ENCODE measurements at places on chromosomes 2 and 18.

DNA sequence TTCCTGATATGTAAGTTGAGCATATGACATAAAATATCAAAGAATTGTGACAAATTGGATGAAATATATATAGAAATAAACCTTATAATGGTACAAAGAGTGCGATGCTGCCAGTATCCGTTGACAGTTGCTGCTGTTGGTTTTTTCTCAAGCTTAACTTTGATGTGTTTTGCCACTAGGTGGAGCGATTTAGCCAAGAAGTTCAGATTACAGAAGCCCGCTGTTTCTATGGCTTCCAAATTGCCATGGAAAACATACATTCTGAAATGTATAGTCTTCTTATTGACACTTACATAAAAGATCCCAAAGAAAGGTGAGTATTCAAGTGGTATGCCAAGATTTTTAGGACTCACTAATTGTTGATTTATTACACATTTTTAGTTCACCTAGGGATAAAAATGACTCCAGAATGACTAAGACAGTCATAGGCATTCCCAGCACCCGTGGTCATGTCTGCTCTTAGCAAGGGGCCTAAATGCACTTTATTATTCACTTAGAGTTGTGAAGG lies 2.1 kb downstream of the RRM2 start:
- no peak for DNase-seq

GRCh38 chr2:203360833-203361430 lies 32.7 kb downstream of the ABI2 start:
- DNase-seq = no peak

GRCh38 chr2:45904267-45904945 lies 252.9 kb downstream of the PRKCE start:
- peak; percentile 17 for DNase-seq

DNA sequence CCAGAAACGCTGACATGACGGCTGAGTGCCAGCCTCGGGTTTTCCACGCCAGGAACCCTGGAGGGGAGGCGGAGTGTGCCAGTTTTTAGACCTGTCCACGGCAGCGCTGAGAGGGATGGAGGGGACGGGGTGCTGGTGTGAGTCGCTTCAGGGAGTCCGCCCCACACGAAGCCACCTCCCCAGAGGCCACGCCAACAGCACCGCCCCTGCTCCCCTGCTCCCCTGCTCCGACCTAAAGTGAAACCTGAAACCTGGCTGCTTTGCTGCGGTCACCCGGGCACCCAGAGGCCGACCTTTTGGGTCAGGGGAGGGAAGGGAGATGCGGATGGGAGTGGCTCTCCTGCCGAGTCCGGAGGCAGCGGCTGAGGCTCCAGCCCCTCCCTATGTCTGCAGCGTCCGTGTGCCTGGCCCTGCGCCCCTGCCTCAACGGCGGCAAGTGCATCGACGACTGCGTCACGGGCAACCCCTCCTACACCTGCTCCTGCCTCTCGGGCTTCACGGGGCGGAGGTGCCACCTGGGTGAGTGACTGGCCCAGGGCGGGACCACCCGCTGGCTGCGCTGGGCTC lies 38.1 kb downstream of the SNED1 start:
- DNase-seq = peak; percentile 36

- no peak for DNase-seq
Measured at GRCh38 chr2:217838409-217838831, 164.4 kb downstream of the TNS1 start.

GRCh38 chr2:83916559-83916958 lies 542.5 kb downstream of the SUCLG1 start:
- no peak for DNase-seq

- DNase-seq = no peak
Measured at GRCh38 chr2:7480431-7480830, 563.2 kb downstream of the RNF144A start.

- DNase-seq = no peak
Measured at GRCh38 chr2:167147271-167147941, 259.1 kb downstream of the XIRP2 start.

DNA sequence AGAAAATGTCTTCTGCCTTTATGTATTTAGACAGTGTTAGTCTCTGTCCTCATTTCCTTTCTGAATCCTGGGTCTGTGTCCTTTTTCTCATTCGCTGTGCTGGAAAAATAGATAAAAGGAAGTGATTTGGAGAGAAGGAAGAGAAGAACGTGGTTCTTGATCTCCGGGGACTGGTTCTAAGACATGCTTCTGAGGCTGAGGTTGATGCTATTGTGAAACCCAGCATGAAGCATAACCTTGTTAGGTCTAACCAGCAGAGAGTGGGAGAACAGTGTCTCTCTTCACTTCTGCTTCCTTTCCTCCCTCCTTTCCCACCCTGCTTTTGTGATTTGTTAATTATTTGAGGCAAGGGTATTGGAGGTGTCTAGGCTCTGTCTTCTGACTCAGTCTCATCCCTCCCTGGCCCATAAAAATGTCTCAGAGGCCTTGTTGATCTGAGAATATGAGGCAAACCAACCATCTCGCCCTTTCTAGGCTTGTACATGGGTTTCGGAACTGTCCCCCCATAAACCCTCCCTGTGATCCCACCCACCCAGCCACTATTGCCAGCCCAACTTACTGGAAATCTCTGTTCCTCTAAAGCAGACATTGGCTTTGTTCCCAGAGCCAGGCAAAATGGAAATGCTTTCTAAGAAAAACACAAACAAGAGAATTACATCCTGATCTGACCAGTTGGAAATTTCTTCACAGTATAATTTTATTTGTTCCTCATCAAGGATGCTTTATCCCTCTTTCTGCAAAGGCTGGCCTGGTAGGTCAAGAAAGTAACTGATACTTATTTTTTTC lies 360.6 kb upstream of the TNP1 start:
- DNase-seq = no peak

- no peak for DNase-seq
Measured at GRCh38 chr2:167715932-167716331, 531.5 kb downstream of the STK39 start.

DNA sequence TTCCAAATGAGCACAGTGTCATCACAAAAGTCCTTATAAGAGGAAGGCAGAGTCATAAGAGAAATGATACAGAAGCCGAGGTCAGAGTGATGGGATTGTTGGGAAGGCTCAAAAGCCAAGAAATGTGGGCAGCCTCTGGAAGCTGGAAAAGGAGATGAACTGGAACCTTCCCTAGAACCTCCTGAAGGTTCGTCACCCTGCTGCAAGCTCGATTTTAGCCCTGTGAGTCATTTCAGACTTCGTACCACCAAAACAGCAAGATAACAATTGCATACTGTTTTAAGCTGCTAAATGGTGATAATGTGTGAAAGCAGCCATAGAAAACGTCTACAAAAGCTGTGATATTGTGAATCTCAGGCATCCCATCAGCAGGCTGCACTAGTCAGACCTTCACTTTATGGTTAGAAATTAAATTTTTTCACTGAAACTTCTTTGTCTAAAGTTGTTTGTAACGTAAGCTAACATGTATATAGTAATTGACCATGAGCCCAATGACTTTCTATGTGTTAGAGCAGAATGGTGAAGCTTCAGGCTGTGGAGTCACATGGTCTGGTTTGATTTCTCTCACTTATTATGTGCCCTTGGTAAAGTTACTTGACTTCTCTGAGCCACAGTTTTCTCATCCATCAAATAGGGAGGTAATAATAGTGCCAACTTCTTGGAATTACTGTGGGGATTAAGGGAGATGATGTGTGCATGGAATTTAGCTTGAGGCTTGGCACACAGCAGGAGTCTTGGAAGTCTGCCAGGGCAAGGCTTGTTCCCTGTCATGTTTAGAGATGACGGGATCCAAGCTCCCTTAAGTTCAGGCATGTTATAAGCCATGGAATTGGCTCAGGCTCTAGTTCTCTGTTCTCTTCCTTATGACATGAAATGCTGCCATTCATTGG lies 132.0 kb upstream of the CCDC195 start:
- DNase-seq = no peak

- DNase-seq = no peak
Measured at GRCh38 chr2:202104286-202104870, 31.3 kb downstream of the KIAA2012 start.

DNA sequence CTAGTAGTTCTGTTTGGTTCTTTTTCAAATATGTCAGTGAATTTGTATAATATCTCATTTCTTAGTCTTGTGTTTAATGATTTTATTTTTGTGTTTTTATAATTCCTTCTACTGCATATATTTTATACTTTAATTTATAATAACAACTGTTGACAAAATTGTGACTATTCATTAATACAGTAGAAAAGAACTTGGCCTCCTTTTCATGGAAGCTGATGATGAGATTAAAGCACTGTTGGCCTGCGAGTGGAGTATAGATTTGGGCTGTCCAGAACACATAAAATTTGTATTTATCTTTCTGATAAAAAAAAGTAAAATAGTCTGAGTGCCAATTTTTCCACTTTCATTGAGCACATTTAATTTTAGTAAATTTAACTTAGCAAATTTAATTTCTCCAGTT lies 12.1 kb downstream of the CFLAR start:
- no peak for DNase-seq

GRCh38 chr2:43358410-43359201 lies 132.2 kb upstream of the ZFP36L2 start:
- DNase-seq = no peak

DNA sequence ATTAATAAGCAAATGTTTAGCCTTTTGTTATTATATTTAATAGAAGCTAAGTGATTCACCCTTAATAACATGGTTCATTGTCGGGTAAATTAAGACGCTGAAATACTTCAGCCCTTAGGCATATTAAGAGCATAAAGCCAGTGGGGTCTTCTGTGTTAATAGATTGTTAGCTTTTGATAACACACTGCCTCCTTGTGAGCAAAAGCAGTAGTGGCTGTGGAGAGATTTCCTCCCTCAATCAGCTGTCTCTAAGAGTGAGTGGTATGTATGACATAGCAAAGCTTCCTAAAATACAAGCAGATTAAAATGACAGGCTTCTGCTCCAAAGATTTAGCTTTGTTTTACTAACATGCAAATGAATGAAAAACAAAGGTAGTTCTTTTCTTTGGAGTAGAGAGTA lies 143.7 kb upstream of the SYT4 start:
- no peak for DNase-seq

GRCh38 chr18:11925800-11926481 lies 17.8 kb upstream of the MPPE1 start:
- DNase-seq = no peak

DNA sequence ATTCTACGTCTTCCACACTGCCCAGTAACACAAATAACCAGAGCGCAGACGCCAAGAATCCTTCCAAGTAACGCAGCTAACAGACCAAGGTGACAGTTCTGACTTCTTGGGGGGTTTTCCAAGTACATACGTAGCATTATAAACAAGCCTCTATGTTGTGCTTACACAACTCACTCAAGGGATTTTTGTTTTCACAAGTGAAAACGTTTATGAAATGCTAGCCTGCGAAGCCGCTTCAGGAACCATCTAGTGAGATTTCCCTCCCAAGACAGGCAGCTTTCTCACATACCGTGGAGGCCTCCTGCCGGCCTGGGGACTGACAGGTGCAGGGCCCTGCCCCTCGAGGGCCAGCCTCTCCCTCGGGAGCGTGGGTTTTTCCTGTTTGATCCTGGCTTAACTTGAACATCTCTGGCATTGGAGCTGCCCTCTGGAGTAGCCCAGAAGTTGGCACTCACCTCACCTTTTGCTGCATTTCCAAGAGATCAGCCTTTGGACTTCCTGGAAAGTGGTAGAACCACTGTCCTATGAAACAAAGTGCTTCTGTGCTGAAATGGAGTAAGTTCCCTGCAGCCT lies 151.1 kb downstream of the MBP start:
- no peak for DNase-seq

- DNase-seq = no peak
Measured at GRCh38 chr2:121197369-121198091, 87.5 kb downstream of the TFCP2L1 start.

GRCh38 chr18:55763298-55763697 lies 175.3 kb upstream of the TCF4 start:
- DNase-seq = no peak

DNA sequence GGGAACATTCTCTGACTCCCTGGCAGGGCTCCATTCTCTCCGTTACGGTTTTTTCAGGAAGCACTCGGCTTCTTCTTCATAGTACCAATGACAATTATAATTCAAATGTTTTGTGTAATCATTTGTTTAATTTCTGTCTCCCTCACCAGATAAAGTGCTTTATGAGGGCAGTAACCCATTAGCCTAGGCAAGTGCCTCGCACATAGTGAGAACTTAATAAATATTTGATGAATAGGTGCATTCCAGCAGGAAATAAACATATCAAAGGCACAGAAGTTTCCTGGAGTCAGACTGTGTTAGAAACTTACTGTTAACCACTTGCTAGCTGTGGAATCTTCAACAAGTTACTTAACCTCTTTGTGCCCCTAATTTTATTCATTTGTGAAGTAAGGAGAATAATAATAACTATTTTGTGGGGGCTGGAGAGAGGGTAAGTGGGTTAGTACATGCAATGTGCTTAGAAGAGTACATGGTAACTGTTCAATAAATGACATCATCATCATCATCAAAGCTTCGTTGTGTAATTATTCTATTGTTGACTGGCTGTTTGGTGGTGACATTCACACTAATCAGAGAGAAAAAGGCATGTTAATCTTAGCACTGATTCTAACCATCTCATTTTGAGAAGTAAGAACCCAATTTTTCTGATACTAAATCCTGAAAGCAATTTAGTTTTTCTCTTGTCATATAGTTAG lies 352.3 kb downstream of the INSIG2 start:
- DNase-seq = no peak

DNA sequence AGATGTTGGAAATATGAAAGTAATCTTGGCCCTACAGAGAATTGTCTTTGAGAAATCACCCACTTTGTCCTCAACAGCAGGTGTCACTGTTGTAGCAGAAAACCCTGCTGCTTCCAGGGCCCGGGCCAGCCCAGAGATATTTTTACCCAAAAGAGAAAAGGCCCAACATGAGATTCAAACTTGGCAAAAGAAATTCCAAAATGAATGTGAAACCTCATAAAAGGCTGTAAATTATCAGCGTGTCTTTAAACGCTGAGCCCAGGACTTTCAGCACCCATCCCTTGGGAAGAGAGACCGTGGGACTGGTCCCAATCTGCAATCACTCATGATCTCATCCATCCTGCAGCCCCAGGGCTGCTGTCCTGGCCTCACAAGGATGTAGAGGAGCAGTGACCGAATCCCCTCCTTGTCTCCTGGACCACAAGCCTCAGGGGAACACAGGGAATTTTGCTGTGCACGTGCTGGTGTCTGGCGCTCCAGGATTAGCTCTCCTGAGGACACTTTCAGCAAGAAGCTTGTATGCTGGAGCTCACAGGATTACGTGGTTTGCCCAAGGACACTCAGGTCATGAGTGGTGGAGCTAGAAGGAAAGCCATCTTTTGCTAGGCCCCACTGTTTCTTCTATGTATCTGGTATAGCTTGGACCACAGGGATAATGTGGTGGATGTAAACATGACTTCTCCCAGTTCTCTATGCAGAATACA lies 202.1 kb downstream of the RNF144A start:
- no peak for DNase-seq

DNA sequence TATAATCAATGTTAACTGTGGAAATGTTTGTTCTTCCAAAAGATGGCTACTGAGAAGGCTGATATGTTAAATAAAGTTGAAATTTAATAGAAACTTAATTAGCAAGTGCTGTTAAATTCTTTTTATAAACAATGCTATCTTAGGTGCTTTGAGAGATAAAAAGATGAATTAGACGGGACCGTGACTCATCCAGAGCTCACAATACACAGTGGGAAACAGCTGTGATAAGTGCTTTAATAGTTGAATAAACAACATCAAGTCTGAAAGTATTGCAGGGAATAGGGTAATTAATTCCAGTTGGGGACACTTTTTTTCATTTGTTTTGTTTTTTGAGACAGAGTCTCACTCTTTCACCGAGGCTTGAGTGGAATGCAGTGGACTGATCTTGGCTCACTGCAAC lies 85.5 kb upstream of the DTNA start:
- no peak for DNase-seq

All from activated T-helper 9 cell treated with anti-CD3 and anti-CD28 coated beads, Interleukin-2, amount 50 U/mL, for 16 hours (primary cell).